Fibroblast of skin of right biceps (primary cell): ENCODE measurements at places on chromosomes 12 and 14.

GRCh38 chr12:21884936-21885335 is 56.3 kb downstream of the ABCC9 start:
- no peak for DNase-seq

GRCh38 chr12:2247596-2247995 is 194.8 kb downstream of the CACNA1C start:
- DNase-seq = no peak

GRCh38 chr14:97275276-97275675 is 478.1 kb downstream of the VRK1 start:
- DNase-seq = no peak

GRCh38 chr14:65159281-65160062 is 57.2 kb upstream of the MAX start:
- no peak for DNase-seq

DNA sequence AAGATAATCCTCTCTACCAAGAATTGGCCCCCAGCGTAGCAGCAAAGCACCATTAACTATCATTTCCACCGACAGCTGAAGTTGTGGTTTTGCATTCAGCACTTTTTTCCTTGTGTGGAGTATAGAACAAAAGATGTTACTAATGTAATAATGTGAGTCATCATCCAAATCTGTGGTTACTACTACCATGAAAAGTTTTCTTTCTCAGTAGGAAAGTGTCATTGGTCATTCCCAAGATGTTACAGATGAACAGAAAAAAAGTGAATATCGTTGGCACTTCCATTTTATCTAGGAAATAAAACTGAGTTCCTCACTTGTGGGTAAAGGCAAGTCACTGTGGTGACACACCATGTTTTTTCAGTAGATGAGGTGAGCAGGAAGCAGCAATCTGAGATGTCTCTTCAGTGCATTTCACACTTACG is 30.3 kb upstream of the IFNG start:
- peak; percentile 79 for DNase-seq

DNA sequence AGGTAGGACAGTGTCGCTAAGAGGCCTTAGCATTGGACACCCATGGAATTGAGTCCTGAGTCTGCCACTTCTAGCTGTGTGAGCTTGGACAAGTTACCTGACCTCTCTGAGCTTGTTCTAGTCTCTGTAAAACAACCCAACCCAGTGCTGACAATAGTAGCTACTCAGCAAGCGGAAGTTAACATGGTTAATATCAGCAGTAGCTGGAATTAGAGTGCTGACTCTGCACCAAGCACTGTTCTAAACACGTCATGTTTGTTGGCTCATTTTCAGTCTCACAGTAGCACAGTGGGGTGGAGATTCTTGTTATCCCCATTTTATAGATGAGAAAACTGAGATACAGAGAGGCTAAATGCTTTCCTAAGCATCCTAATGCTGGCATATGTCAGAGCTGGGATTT is 47.5 kb upstream of the RIN3 start:
- no peak for DNase-seq
